ENCODE measurements at places on chromosomes 3 and 15.

- DNase-seq, result no peak
These were observed 364.6 kb upstream of the EPHA6 start for GRCh38 chr3:96449803-96450202.

DNA sequence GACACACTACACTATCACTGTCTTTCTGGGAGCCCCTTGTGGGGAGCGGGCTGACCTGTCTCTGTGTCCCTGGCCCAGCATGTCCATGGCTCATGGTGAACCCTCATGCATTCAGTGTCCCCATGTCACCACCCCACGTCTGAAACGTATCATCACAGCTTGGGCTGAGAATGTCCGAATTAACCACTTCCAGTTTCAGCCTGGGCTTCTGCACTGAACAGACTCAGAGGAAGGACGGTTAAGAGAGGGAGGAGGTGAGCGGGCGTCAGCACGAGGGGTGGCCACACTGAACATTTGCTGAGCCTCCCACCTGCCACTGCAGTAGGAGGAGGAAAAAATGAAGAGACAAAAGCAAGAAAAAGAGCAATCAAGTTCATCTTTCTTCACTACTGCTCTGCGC lies 30.5 kb downstream of the ATP2B2 start:
- DNase-seq, result no peak

- DNase-seq, result no peak
These were observed 587.1 kb downstream of the ZNF385D start for GRCh38 chr3:21163956-21164355.

- DNase-seq, result no peak
These were observed 31.7 kb downstream of the BCL2L10 start for GRCh38 chr15:52080706-52081392.

- DNase-seq, result no peak
These were observed 557.1 kb upstream of the CBLB start for GRCh38 chr3:106425916-106426315.

DNA sequence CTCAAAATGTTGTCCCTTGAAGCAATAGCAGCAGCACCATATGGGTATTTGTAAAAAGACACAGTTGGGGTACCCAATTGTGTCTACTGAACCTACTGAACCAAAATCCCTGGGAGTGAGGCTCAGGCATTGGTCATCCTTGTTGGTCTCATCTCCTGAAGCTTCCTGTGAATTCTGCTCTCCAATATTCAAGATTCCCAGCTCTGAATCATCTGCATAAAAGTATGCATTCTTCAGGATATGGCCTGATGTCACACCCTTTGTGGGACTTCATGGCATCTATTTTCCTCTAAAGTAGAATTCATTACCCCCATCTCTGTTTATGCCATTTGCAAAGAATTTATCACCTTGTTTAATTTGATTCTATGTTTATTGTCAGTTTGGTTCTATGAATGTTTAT lies 13.3 kb upstream of the PTX3 start:
- no peak for DNase-seq

All from effector CD8-positive, alpha-beta T cell (primary cell).